ENCODE measurements at places on chromosomes 6 and 20. TPM values are rescaled to one million over a fixed set of nuclear protein-coding genes. Genes with fewer than 3 reads are reported as not detected.

HLA-DPB1 gene
- 27.6 TPM for total RNA-seq

DLL1 gene
- 7.3 TPM for total RNA-seq

GLO1 gene
- 259 TPM for total RNA-seq

GSTA3 gene
- total RNA-seq: not detected

SCUBE3 gene
- 0.45 TPM for total RNA-seq

NR2E1 gene
- not detected for total RNA-seq

PGC gene
- total RNA-seq: not detected

BEND6 gene
- 1.8 TPM for total RNA-seq

MYLIP gene
- 10.6 TPM for total RNA-seq

LAMA2 gene
- 2.8 TPM for total RNA-seq

PKIB gene
- 62.9 TPM for total RNA-seq

LY6G5C gene
- total RNA-seq: 0.70 TPM

ASIP gene
- not detected for total RNA-seq

RBBP8NL gene
- total RNA-seq: not detected

TBC1D32 gene
- total RNA-seq: 6.0 TPM

- DNase-seq: no peak
Measured at GRCh38 chr6:83735461-83735860, 26.6 kb upstream of the SNAP91 start.

DNA sequence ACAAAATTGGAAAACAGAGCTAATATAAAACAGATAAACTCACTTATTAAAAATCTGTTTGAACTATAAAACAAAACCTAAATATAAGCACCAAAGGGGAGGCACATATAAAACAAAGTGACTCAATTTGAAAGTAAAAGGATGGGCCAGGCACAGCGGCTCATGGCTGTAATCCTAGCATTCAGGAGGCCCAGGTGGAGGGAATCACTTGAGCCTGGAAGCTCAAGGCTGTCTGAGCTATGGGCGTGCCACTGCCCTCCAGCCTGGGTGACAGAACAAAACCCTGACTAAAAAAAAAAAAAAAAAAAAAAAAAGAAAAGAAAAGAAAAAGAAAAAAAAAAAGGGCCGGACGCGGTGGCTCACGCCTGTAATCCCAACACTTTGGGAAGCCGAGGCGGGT lies 31.1 kb upstream of the SMAP1 start:
- DNase-seq: peak; percentile 42

DNA sequence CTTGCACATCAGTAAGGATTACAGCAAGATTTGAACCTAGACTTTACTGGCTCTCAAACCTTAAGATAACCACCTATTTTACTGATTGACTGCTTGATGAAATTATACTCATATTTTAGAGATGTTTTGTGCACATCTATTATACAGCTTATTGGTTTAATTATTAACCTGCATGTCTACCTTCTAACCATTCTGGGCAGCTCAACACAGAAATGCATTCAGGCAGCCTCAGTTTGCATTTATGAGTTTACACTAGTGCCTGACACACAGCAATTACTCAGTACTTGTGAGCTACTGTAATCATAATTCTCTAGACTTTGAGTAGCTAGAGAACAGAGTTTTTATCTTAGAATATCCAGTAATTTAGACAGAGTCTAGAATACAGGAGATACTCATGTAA lies 273.9 kb upstream of the THEMIS start:
- no peak for DNase-seq

GRCh38 chr20:32013326-32013725 lies 3.1 kb downstream of the CCM2L start:
- DNase-seq: no peak

GRCh38 chr6:119337762-119338161 lies 11.8 kb downstream of the MAN1A1 start:
- DNase-seq: no peak

- DNase-seq: no peak
Measured at GRCh38 chr6:170283212-170284081, 7.4 kb downstream of the DLL1 start.

GRCh38 chr20:60697252-60697651 lies 554.8 kb upstream of the CDH4 start:
- DNase-seq: no peak

DNA sequence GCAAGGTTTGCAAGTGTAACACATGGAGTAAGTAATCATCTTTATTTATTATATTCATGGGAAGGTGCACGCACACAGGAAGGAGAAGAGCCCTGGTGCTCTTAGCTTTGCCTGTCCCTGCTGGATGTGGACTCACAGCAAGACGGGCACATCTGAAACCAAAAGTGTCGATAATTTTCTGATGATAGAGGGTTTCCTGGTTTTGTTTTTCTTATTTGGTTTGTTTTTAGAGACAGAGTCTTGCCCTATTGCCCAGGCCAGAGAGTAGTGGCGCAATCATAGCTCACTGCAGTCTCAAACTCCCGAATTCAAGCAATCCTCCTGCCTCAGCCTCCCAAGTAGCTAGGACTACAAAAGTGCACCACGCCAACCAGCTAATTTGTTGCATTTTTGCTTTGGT lies 7.8 kb upstream of the KHDC1L start:
- no peak for DNase-seq

DNA sequence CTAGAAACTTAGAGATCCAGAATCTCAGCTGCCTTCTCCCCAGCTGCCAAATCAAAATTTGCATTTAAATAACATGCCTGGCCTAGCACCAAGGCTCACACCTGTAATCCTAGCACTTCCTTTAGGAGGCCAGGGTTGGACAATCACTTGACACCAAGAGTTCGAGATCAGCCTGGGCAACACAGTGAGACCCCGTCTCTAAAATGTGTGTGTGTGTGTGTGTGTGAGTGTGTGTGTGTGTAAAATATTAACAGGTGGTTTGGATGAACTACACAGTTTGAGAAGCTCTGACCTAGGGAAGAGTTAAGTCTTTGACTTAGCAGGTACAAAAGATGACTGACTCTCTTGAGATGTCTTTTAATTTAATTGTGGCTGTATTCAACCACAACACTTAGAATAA lies 20.2 kb upstream of the CD2AP start:
- DNase-seq: no peak

GRCh38 chr6:165821754-165822153 lies 158.7 kb upstream of the PDE10A start:
- no peak for DNase-seq

DNA sequence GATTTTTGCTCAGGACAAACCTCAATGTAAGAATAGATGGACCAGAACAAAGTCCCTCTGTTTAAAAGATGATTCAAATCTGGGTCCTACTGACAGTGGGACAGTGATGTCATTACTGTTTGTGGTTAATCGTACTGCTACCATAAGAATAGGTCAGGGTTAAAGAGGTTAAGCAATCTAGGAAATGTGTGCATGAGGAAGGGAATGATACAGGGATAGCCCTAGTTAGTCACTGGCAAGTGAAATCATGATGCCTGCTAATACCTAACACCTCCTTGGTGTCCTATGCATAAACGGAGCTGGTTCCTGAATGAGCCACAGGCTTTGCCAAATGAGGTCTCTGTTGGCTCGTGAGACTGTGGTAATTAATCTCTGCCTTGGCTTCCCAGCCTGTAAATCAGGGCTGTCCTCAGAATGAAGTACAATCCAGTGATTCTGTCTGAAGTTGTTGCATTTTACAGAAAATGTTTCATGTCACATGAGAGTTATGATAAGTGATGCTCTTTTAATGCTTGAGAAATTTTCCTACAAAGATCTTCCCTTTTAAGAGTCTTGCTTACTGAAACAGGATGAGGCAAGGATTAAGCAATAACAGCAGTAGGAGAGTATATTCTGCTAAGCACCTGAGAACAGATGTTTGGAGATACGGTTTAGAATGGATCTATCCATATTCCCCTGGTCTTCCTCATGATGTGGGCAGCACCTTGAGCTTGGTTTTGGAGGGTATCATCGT lies 3.8 kb downstream of the MEP1A start:
- no peak for DNase-seq

- DNase-seq: no peak
Measured at GRCh38 chr20:8706961-8707700, 361.8 kb upstream of the PLCB4 start.

- no peak for DNase-seq
Measured at GRCh38 chr20:11457488-11457887, 460.2 kb upstream of the BTBD3 start.

DNA sequence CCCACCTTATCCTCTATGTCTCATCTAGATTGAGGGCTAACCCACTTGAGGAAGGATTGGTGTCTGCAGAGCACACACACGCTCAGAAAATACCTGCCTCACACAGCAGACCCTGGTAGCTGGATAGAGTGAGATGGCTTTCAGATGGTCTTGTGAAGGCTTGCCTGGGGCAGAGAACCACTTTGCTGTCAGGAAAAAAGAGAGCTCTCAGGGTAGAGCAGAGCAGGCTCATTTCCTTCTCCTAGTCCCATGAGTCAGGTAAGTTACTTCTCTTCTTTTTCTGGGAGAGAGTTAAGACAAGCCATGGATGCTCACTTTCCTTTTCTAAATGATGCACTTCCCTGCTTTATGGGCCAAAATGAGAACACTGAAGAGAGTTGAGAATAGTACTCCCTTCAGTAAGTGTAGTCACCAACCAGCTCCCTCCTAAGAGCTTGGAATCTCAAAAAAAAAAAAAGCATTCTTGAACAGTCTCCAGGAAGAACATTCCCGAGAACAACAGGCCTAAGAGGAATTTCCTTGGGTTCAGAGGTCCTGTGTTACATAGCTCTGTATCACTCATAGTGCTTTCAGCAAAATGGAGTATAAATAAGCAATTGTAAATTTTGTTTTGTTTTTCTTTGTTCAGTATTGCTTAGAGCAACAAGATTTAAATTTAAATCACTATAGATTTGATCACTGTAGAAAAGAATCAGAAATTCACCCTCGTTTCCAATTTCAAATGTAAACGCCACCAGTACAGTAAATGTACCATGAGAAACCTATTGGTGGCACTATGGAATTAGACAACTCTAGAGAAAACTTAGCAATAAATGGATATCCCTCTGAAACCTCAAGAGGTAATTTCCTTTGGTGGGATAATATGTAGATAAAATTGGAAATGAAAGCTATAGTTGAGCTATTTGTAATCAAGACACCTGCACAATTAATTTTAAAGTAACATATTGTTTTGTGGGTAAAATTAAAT lies 530.3 kb downstream of the RFPL4B start:
- DNase-seq: no peak

DNA sequence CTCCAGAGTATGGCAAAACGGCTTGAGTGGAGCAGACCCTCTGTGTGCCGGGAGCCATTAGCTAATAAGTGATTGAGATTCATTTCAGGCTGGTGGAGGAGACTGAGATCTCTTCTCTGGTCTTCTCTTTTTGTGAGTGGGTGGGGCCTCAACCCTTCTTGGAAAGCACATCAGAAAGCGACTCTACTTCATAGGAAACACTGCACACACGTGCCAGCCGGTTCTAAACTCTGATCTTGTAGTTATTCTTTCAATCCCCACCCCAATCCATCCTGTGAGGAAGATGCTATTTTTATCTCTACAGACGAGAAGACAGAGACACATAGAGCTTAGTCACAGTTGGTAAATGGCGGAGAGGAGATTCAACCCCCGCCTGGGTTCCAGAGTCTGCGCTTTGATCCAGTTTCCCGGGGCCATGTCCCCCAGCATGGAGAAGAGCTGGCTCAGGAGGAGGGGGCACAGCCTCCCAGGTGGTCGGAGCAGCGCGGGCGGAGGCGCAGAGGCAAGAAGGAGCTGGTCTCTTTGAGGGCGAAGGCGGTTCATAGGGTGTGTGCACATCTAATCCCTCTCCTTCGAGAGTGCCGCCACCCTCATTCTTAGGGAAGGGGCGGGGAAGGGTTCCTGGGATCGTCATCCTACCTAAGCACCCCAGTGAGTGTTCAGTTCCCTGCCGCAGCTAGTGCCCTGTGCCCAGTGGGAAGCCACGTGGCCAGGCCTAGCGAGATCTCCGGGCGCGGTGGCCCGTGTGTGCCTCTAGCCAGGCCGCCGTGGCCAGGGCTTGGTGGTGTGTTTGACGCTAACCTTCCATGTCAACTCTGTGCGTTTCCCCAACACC lies 49.0 kb upstream of the TAGAP start:
- peak; percentile 45 for DNase-seq

DNA sequence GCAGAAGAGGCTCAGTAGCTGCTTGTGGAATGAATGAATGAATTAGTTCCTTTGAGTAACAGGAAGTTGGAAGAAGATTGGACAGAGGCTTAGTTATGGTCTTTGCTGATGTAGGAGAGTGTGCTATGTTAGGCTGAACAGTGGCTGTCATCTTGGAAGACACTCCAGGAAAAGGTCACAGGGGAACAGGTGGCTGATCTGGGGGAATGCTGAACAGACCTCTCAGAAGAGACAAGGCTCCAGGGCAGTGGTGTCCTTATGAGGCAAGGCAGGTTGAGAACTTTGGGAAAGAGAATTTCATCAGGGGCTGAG lies 62.3 kb downstream of the UTRN start:
- DNase-seq: no peak

Data from H7 (cell line).